ENCODE measurements at places on chromosomes 16 and 17. TPM values are rescaled to one million over a fixed set of nuclear protein-coding genes. Genes with fewer than 3 reads are reported as not detected.

GRCh38 chr16:88769617-88770460 lies 15.2 kb downstream of the PIEZO1 start:
- H3K27me3 ChIP-seq, result peaks cover 11% of the 10 kb centered on the region
- no peak overlapping the region for H3K27ac ChIP-seq
- H3K36me3 ChIP-seq, result no peaks in the 10 kb centered on the region
- peak; percentile 63 for DNase-seq
- H3K4me3 ChIP-seq, result peak overlapping the region; percentile 42

DNA sequence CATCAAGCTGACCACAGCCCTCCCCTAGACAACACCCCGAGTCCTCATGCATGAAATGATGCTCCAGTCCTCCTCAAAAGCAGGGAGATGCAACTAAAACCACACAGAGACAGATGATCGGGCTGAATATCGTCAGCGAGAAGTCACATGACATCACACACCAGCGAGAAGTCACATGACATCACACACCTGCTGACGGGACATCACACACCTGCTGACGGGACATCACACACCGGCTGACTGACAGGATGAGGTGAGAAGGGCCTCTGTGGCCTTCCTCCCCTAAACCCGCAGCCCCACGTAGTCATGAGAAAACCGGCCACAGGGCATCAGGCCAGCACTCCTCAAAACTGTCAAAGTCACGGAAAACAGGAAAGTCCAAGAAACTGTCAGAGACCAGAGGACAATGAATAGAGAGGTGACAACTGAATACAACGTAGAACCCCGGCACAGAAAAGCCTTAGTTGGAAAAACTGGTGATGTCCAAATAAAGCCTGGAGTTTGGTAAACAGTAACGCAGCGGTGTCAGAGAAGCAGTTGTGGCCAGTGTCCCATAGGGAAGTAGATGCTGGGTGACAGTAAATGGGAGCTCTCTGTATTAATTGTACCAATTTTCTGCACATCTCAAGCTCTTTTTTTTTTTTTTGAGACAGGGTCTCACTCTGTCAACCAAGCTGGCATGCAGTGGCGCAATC lies 14.3 kb downstream of the LITAF start:
- H3K4me3 ChIP-seq, result no peak overlapping the region
- H3K27me3 ChIP-seq, result peaks cover 10% of the 10 kb centered on the region
- H3K4me1 ChIP-seq, result peaks cover 9% of the 10 kb centered on the region
- H3K36me3 ChIP-seq, result peaks cover 5% of the 10 kb centered on the region
- no peak overlapping the region for H3K27ac ChIP-seq
- DNase-seq, result no peak

- peak; percentile 74 for DNase-seq
- H3K4me3 ChIP-seq, result peak overlapping the region; percentile 80
- H3K4me1 ChIP-seq, result peaks cover 49% of the 10 kb centered on the region
- H3K36me3 ChIP-seq, result no peaks in the 10 kb centered on the region
Measured at GRCh38 chr17:17741349-17742023, 60.2 kb downstream of the RAI1 start.

- H3K27ac ChIP-seq, result no peak overlapping the region
- DNase-seq, result no peak
- H3K36me3 ChIP-seq, result no peaks in the 10 kb centered on the region
- H3K27me3 ChIP-seq, result peaks cover 4% of the 10 kb centered on the region
- no peak overlapping the region for H3K4me3 ChIP-seq
- H3K4me1 ChIP-seq, result no peaks in the 10 kb centered on the region
Measured at GRCh38 chr17:68169840-68170239, 78.0 kb upstream of the AMZ2 start.

GRCh38 chr17:55386796-55387332 lies 34.8 kb downstream of the MMD start:
- no peak overlapping the region for H3K4me3 ChIP-seq
- no peak overlapping the region for H3K27ac ChIP-seq
- H3K36me3 ChIP-seq, result no peaks in the 10 kb centered on the region
- no peaks in the 10 kb centered on the region for H3K27me3 ChIP-seq

DNA sequence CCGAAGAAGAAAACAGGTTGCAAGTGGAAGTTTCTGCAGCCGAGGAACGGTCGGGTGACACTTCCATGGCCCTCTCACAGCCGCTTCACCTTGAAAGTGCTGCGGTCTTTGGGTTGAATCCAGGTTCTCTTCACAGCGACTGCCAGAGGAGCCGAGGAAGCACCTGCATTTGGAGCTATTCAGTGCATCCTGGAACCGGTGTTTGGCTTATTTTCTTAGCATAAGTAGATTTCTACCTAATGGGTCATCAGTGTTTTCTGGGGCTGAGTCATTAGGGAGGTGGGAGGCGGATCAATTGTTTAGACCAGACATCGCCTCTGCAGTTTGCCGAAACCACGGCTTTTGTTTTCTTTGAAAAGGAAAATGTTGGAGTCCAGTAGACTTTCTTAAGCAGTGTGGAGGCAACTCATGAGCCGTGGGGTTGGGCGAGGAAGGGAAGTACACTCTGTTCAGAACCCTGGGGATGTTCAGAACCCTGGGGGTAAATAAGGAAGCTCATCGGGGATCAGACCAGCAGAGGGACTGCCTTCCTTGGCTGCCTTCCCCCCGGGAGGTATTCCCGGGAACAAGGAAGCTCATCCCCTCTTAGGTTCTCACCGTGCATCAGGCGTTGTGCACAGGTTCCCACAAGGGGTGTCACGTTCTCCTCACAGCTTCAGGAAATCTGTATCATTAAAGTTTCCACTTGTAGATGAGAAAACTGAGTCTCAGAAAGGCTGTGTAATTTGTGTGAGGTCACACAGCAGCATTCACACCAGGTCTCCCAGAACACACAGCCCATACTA lies 361.5 kb downstream of the SNX29 start:
- no peak overlapping the region for H3K4me3 ChIP-seq
- H3K27me3 ChIP-seq, result peaks cover 3% of the 10 kb centered on the region
- H3K27ac ChIP-seq, result no peak overlapping the region

The PIK3R6 gene
- not detected for total RNA-seq

The P2RX1 gene
- 2.1 TPM for total RNA-seq

Data from glutamatergic neuron (in vitro differentiated cells).